Left forelimb (tissue), 1 donor: ENCODE measurements at places on chromosomes 5 and 9.

GRCh38 chr5:53476531-53477480 is 3.6 kb upstream of the FST start:
- DNase-seq: no peak

DNA sequence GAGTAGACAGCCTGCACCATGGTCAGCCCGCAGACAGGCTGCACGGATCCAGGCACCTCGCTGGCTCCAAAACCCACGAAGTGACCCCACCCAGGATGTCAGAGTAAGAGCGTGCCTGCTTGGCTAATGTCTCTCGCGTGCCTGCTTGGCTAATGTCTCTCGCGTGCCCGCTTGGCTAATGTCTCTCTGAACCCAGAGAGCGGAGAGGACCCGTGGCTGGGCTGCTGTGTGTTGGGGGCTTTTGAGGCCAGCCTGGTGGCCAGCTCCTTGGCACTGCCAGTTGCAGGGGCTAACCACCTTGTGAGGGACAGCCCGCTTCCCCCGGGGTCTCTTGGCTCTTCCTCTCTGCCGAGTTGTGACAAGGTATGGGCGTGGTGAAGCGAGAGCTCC is 8.9 kb upstream of the RXRA start:
- DNase-seq: no peak

DNA sequence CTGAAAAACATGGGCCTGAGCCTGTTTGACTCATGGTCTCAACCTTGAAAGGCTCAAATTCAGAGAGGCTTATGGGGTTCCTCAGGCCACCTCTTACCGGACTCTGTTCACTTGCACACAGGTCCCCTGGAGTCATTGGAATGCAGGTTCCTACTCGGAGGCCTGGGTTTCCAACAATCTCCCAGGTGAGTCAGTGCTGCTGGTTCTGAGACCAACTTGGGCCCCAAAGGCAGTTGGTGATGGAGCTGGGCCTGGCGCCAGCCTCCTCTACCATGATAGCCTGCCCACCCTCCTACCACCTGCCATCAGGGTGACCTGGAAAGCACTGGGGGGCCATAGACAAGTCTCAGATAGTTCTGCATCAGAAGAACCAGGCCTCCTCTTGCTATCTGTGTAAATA is 188.4 kb downstream of the RGS3 start:
- DNase-seq: no peak

DNA sequence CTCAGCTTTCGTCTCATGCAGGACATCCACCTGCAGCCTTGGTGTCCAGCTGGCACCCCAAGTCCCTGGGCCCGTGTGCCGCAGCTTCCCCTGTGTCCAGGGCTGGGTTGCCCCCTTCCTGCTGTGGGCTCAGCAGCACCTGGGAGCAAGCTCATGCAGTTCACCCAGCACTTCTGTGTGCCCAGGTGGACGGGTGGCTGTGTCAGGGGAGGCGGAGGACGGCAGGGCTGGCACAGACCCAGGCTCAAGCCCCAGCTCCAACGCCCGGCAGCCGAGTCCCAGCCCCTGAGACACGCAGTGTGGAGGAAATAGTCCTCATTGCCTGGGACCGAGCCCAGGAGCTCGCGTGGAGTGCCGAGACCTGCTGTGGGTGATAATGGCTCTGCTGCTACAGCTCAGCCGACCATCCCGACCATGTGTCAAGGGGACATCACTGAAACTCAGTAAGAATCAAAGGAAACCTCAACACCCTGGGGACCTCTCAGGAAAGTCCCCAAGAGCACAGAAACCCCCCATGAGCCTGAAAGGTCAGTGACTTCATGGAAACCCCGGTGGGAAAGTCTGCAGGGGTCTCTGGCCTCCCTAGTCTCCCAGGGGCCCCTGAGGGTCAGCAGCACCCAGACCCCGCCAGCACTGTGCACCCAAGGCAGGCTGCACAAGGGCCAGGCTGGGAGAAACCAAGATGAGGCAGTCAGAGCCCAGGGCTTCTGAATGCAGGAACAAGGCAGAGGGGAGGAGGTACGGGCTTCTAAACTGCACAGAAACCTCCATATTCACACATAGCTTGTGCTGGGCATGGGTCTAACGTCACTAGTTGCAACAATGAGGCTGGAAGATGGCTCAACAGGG is 38.8 kb downstream of the LPCAT1 start:
- DNase-seq: no peak

- no peak for DNase-seq
Measured at GRCh38 chr5:14239404-14239803, 96.3 kb downstream of the TRIO start.

- DNase-seq: no peak
Measured at GRCh38 chr5:72633041-72633445, 125.8 kb upstream of the ZNF366 start.
